ENCODE measurements at places on chromosomes 12 and 14.

DNA sequence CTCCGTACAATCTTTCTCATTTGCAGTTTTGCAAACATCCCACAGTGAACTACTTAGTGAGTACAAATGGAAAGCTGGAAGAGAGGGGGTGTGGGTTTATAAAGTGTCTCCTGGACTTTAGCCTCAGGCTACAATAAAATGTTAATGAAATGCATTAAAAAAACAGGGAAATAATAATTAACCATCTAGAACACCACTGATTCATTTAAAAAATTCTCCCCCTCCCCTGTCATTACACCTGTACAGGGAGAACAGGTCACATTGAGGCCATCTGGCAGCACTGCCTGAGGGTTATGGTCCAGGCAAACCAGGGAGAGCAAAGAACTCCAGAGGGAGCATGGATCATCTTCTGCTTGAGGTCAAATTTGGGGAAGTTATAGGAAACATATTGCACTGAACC, 96.3 kb downstream of the TSPAN8 start:
- no peak for DNase-seq

- no peak for DNase-seq
Measured at GRCh38 chr14:59330455-59330854, 134.7 kb downstream of the GPR135 start.

- DNase-seq: no peak
Measured at GRCh38 chr14:101824339-101824727, 62.8 kb downstream of the PPP2R5C start.

GRCh38 chr12:39830852-39831520, 211.4 kb upstream of the ABCD2 start:
- no peak for DNase-seq

- DNase-seq: peak; percentile 66
Measured at GRCh38 chr12:18217966-18218365, 43.4 kb upstream of the PIK3C2G start.

GRCh38 chr14:73718418-73719251, 4.5 kb upstream of the PNMA1 start:
- DNase-seq: no peak

DNA sequence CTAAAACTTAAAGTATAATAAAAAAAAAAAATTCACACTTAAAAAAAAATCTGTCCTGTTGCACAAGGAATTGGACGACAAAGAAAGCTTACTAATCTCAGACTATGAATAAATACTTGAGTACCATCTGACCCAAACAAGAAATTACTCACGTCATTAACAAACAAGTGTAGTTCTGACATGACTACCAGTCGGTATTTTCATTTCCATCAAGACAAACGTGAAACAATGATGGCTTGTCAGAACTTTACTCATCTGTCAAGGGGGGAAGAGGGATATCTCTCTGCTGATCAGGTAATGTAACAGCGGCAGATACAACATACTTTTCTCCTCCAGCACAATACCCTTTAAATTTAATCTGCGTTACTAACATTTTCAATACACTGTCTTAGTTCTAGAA, 78.3 kb downstream of the CDK17 start:
- DNase-seq: no peak

- DNase-seq: peak; percentile 59
Measured at GRCh38 chr14:35829449-35829848, 3.3 kb downstream of the BRMS1L start.

GRCh38 chr12:5230861-5231260, 187.2 kb downstream of the KCNA5 start:
- no peak for DNase-seq

Measured in fibroblast of skin of back (primary cell).